ENCODE measurements at places on chromosomes 3 and 15.

GRCh38 chr3:21163956-21164355 is 587.1 kb downstream of the ZNF385D start:
- no peak for DNase-seq

DNA sequence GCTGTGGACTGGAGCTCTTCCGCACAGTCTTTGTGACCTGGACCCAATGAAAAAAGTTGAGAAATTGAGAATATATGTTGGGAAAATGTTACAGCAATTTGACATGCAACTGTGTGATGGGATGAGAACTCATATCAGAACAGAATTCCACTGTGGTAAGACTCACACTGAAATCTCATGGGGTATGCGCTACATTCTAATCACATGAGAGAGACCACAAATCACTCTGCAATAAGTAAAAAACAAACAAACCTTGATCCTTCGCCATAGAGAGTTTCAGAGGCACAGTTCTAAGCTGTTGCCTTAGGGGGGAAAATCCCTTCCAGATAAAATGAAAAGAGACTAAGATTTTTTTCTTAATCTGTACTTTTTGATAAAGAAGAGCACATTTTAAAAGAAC is 37.3 kb downstream of the LMCD1 start:
- DNase-seq: no peak

DNA sequence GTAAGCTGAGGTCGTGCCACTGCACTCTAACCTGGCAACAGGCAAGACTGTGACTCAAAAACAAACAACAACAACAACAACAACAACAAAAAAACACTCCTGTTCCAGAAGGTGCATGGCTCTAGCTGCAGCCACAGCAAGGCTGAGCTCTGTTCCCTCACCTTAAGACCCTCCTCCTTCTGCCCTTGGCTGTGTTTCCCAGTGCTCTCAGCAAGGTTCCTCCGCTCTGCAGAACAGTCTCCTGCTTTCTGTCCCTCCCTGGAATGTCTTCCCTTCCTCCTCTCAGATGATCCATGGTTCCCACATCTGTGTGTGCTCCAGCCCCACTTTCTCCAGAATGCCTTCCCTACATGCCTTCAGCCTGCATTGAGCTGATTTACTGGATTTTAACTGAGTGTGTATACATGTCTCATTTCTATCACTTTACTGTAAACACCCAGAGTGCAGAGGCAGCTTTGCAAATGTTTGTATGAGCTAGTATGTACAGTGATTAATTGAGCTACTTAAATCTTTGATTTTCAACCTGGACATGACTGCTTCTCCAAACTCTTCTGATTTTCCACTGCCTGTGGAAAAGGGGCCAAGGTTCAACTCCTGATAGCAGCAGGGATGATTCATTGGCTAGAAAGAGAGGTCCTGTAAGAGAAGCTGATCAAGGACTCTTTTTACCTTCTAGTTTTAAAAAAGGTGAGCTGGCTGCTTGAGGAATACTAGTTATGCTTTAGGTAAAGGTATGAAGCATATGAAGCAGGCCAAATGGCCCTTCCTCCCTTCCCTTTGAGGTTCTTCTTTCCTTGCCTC is 14.7 kb downstream of the ANKUB1 start:
- DNase-seq: no peak

- DNase-seq: no peak
Observed at GRCh38 chr3:106204160-106204868, 335.5 kb upstream of the CBLB start.

DNA sequence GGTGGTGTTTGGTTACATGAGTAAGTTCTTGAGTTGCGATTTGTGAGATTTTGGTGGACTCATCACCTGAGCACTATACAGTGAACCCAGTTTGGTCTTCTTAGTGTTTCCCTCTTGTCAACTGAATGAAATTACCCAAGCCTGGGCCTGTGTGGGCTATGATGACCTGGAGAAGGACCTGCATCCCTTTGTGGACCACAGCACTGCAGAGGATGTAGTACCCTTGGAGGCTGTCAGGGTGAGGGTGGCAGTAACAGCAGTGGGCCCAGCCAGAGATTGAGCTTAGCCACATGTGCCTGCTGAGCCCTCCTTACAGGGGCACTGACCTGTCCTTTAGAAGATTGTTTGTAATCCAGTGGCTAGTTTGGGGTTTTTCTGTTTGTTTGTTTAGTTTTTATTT is 250.1 kb upstream of the TRIM42 start:
- no peak for DNase-seq

- no peak for DNase-seq
Observed at GRCh38 chr3:181541414-181541813, 170.3 kb upstream of the SOX2 start.

- DNase-seq: no peak
Observed at GRCh38 chr3:32818970-32819511, 1.2 kb downstream of the TRIM71 start.

DNA sequence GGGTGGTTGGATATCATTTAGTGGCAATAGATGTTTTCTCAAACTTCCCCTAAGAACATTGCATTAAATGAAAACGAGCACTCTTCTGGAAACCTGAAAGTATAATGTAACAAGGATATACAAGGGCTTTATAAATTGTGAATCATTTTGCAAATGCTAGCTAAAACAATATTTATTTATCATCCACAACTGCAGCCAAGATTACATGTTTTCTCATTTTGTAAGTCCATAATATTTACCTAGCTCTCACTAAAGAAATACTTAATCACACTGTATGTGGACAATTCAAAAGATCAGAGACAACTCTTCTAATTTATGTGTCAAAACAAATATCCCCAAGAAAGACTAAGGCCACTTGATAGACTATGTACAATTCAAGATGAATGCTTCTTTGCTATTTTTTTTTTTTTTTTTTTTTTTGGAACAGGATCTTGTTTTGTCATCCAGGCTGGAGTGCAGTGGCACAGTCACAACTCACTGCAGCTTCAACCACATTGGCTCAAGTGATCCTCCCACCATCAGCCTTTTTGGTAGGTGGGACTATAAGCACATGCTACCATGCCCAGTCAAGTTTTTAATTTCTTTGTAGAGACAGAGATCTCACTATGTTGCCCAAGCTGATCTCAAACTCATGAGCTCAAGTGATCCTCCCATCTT is 427.7 kb upstream of the THBS1 start:
- no peak for DNase-seq

- DNase-seq: no peak
Observed at GRCh38 chr3:147875498-147875897, 466.3 kb downstream of the ZIC1 start.

DNA sequence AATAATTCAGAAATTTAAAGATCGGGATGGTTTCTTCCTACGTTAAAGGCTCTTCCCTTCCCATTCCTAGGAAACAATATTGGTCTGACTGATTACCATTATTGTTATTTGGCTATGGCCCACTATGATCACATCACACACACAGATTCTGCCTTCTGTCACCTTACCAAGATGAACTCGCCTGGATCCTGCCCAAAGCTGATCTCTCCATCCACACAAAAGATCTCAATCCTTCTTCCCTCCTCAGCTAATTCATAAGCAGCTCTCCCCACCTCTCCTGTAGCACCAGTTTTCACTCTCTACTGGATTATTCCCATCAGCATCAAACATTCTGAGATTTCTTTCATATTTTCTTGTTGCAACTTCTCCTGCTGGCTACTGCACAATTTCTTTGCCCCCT is 25.0 kb downstream of the PLCL2 start:
- no peak for DNase-seq

Data from NCI-H1092 treated with DMSO at 0.1 percent for 48 hours (cell line).